ENCODE measurements at places on chromosomes 4 and X.

- no peak for DNase-seq
Observed at GRCh38 chr4:139902321-139903320, 237.0 kb downstream of the MGST2 start.

DNA sequence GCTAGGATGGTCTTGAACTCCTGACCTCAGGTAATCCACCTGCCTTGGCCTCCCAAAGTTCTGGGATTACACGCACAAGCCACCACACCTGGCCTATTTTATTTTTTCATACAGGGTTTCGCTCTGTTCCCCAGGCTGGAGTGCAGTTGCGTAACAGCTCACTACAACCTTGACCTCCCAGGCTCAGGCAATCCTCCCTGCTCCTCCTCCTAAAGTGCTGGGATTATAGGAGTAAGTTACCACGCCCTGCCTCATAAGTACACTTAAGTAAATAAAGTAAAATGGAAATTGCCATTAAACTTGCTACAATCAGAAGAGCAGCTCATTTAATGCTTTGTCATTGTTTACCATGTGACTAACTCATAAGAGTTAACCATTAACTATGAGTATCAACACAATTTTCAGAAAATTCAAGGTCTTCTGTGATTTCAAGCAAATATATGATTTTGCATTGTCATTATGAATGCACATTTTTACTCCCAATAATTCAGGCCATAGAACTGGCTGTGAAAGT is 12.3 kb downstream of the UGDH start:
- no peak for DNase-seq

GRCh38 chrX:106894392-106894909 is 8.7 kb downstream of the RIPPLY1 start:
- DNase-seq = no peak

- DNase-seq = no peak
Observed at GRCh38 chr4:44679060-44679459, 840 bp downstream of the GUF1 start.

DNA sequence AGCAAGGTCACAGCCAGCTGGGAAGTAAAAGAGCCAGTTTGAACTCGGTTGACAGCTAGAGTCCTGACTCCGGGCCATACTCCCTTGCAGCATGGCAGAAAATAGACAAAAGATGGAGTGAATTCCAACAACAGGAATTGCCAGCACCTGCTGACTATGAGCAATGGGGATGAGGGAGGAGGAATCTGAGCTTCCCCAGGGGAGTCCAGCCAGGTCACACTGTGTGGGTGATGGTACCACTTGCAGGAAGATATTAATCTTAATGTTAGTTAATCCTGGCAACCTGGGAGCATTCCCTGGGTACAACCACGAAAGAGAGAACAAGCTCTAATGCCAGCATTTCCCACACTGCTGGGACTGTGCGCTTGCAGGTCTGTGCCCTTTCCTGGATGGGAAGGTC is 48.1 kb upstream of the S100G start:
- DNase-seq = no peak

- no peak for DNase-seq
Observed at GRCh38 chr4:163350672-163351071, 7.0 kb downstream of the NPY5R start.

DNA sequence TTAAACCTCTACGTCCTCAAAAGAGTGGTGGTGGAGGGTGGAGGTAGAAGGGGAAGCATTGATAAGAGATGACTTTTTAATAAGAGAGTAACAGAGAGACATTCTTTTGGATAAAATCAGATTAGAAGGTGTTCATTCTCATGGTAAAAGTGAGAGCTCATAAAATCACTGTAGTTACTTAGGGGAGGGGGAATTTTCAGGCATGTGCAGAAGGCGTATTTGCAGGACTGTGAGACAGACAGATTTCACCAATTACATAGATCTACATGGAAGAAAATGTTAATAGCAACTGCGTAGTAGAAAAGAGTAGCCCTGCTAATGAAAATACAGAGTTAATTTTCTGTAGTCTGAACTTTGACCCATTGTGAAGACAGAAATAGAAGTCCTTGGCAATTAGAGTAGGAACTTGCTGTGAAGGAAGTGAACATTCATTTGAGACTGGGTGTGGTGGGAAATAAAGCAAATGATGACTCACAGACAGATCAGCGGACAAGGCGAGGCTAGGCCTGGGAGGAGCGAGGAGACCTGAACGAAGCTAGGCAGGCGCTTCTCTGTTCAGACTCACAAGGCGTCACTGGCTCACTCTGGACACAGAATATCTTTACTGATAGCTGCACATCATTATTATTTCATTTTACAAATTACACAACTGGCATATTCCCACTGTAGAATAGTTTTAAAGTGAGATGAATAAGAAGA is 57.2 kb upstream of the FAM9C start:
- no peak for DNase-seq

All from stimulated activated CD8-positive, alpha-beta memory T cell treated with anti-CD3 and anti-CD28 coated beads, Interleukin-2, amount 100 ng/mL, for 48 hours (primary cell).